Neuronal stem cell (in vitro differentiated cells): ENCODE measurements at places on chromosomes 13 and 19.
A peak's percentile ranks its signal among the peaks of the same experiment; 100 is the strongest.

DNA sequence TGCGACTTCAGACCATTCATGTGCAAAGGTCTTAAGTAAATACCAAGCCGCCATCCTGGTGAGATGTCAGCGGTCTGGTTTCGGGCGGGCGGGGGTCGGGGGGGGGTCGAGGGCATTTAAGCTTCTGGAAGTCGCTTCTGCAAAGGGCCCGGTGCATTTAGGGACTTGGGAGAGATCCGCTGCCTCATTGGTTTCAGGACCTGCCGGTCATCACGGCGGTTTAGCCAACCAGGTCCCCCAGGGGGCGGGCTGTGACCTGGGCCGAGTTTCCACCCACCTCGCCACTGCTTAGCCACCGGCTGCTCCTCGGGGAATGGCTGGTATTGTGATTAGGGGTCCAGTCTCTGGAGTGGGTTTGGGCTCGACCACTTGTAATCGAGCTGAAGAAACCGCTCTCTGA is 7.8 kb downstream of the ANKLE1 start:
- DNase-seq: peak; percentile 69

DNA sequence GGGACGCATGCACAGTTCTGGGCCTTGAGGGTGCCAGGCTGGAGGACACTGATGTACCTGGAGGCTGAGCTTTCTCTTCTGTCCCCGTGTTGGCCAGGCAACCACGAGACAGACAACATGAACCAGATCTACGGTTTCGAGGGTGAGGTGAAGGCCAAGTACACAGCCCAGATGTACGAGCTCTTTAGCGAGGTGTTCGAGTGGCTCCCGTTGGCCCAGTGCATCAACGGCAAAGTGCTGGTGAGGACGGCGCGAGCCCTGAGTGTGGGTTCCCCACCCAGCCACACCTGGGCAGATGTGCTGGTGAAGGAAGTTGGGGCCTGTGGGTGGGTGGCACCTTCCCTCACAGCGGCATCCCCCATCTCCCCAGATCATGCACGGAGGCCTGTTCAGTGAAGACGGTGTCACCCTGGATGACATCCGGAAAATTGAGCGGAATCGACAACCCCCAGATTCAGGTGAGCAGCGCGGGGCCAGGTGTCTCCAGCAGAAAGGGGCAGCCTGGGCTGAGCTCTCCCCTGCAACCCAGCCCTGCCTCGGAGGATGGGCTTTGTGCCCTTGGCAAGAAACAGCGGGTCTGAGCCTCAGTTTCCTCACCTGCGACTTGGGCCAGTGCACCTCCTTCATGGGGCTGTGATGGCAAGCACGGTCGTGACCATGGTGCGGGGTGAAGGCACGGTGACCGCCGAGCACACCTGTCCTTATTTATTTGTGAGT is 26.2 kb downstream of the CCDC8 start:
- no peak for DNase-seq

- DNase-seq: no peak
These were observed 1784.6 kb downstream of the SLITRK5 start for GRCh38 chr13:89455741-89456140.

DNA sequence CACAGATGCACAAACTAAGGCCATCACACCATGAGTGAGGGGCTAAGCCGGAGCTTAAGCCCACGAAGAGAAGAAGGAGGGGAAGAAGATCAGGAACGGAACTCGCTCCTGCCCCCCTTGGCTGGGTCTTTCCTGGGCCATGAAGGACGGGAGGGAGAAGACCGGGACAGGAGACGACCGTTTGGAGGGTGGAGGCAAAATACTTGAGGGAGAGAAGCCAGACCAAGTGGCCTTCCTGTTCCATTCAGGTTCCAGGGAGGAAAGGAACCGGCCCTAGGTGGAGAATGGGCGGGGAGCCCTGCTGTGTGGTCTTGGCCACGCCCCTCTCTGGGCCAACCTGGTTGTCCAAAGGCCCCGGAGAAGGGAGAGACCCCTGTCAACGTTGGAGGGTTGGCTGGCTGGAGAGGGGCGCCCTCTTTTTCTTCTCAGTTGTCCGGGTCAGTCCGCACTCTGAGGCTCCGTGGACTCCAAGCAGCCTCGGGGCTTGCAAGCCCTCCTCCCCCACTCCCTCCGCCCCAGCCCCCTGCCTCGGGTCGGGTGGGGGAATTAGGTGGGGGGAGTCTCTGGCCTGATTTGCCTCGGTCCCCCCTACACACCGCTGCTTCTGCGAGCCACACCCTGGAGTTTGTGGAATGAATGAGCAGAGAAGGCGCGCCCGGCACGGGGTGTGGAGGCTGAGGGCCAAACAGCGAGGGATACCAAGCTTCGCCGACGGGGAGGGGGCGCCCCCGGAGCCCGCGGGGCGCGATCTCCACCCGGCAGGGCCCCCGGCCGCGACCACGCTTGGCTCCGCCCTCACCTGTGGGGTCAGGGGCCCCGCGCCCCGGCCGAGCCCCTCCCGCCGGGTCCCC is 757 bp downstream of the FBN3 start:
- DNase-seq: peak; percentile 65

DNA sequence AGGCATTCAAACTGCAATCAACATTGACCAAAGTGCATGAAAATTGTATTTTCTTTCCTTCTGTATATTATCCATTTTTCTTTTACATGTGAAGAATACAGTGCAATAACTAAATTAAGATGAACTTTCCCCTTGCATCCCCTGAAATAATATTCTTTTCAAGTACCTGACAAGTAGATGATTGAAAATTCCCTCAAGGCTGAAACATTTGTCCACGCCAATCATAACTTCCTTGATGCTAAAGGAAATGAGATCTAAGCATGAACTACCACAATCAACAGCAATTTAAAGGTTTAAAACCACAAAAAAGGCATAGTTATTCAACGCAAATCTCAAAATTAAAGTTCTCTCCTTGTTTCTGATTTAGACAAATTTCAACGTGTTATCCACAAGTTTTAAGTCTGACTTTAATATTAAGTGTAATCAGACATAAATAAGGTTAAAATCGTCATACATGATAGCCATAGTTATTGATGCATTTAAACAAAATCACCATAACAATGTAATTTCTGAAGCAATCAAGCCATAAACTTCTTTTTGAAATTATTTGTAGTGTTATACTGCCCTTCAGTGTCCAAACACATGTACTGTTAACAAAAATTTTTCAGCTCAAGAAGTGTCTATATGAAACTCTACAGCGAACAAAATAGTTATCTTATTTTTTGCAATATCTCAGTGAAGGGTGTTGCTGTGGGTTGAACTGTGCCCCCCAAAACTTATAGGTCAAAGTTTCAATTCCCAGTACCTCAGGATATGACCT is 169.5 kb downstream of the DCLK1 start:
- no peak for DNase-seq
